ENCODE measurements at places on chromosomes 12 and 14.
A peak's percentile ranks its signal among the peaks of the same experiment; 100 is the strongest.

DNA sequence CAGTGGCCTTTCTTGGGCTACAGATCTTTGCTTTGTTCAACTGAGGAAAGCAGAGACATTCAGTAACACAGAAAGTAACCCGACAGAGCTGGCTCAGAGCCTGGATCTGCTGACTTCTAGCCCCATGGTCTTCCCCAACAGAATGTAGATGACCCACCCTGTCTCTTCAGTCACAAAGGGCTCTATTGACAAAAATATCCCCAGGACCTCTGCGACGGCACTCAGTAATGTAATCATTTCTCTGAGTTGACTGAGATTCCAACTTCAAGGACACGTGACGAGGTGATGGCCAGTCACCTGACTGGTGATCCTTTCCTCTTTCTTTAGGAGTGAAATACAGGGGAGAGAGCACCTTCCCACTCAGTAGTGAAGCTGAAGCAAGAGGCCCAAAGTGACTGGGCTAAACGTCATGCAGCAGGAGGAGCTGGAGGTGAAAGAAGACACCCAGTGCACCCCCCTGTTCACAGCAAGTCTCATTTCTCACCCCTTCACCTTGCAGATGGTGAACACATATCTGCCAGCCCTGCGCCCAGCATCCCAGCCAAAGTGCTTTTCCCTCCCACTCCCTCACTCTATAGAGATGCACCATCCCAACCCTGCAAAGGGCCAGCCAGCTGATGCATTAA, 179.2 kb upstream of the EGLN3 start:
- no peak for DNase-seq

DNA sequence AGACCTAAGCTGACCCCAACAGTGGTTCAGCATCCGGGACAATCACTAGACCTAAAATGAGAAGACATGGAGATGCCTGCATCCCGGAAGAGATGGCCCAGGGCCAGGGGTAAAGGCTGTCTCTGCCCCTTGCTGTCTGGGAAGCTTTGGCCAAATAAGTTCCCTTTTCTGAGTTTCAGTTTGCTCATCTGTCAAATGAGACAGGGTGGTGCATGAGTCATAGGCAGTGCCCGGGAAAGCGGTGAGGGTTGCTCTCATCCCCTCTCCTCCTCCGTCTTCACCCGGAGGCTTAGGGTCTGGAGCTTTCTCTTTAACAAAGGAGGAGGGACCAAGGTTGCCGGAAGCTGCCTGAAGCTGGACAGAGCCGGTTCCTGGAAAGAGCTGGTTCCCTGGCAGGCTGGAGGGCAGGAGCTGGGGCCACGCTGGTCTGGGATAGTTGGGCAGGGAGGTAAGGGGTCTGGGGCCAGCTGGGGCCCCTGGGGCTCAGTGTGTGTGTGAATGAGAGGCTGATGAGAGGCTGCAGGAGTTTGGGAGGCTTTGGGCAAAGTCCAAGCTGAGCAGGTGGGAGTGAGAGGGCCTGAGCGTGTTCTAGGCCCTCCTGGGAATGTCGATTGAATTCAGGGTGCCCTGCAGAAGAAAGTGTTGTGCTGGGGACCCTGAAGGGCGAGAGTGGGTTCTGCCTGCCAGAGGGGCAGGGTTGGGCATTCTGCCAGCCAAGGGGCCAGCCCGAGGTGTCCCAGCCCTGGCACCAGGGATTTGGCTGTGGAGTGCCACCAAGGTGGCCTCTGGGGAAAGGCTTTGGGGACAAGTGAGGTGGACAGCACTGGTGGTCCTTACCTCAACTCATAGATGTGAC, at the start of gene SDSL:
TSS of gene SDSL (plus strand) at position 351 of the 856 bp plus-strand sequence. CDS start 5,603 bp downstream, outside the sequence.
- no peak for DNase-seq

DNA sequence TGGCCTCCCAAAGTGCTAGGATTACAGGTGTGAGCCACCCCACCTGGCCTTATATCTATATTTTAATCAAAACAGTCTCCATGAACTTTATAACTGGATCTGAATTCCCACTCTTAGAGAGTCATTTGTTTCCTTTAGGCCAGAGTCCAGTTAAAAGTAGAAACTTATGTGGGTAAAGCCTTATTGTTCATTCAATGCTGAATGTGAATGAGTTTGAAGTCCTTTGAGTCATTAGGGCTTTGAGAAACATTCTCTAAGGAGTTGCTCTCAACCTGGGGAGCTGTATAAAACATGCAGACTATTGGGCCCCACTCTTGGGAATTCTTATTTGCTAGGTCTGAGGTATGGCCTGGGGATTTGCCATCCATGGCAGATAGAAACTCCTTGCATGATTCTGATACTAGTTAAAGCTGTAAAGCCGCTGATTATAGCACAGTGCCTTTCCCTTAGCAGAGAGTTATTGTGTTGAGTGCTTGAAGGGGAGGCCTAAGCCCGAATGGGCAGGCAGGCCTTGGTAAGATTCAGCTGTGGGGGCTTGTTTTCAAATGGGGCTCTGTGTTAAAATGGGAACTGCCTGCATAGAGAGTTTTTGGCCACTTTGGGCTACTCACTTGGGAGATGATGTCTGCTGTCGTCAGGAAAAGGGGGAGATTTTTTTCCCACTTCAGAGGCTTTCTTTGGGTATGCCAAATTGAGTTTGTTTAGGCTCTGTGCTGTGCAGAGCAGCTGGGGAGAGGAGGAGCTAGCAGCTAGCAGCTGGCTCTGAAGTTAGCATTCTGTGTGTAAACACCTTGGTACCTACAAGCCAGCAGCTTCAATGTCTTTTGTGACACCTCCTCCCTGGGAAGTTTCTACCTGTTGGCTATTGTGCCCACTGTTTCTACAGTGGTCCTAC, 117.5 kb downstream of the DACT1 start:
- DNase-seq = no peak

DNA sequence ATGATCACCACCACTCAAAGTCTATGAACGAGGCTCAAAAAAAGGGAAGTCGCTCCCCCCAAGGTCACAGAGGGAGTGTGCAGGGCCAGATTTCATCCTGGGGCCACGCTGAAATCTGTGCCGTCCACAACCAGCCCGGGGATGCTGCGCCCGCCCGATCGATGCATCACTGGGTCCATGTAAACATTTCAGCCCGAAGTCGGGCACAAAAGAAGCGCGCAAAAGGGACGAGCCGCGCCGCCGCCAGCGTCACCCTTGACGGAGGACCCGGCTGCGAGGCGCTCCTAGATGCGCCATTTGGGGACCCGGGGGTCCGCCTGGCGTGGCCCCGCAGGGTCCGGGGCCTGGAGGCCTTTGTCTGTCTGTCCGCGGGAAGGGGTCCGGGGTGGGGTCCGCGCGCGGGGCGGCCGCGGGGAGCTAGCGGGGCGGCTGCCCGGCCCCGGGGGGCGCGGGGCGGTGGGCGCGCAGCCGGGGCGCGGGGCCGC, 503 bp downstream of the FBXO21 start:
- DNase-seq = peak; percentile 22

- DNase-seq = no peak
Observed at GRCh38 chr14:72615451-72616121, 278.3 kb downstream of the DPF3 start.

DNA sequence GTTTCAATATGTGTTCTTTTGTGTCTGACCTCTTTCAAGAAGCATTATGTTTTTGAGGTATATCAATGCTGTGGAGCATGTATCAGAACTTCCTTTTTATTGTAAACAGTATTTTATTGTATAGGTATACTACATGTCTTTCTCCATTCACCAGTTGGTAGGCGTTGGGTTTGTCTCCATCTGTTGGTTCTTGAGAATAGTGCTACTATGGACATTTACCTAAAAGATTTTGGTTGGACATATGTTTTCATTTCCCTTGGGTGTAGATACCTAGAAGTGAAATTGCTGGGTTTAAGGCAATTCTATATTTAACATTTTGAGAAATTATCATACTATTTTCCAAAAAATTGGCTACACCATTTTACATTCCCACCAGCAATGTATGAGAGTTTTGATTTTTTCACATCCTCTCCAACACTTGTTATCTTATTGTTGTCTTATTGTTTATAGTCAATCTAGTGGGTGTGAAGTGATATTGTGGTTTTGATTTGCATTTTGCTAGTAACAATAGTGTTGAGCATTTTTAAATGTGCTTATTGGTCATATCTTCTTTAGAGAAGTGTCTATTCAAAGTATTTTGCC, 409.2 kb downstream of the IPO8 start:
- DNase-seq = no peak

- DNase-seq = no peak
Observed at GRCh38 chr12:120630104-120630892, 10.1 kb upstream of the CABP1 start.

GRCh38 chr12:104691721-104692556, 235.2 kb downstream of the CHST11 start:
- no peak for DNase-seq

- DNase-seq = no peak
Observed at GRCh38 chr12:130617219-130617618, 98.9 kb downstream of the RIMBP2 start.

DNA sequence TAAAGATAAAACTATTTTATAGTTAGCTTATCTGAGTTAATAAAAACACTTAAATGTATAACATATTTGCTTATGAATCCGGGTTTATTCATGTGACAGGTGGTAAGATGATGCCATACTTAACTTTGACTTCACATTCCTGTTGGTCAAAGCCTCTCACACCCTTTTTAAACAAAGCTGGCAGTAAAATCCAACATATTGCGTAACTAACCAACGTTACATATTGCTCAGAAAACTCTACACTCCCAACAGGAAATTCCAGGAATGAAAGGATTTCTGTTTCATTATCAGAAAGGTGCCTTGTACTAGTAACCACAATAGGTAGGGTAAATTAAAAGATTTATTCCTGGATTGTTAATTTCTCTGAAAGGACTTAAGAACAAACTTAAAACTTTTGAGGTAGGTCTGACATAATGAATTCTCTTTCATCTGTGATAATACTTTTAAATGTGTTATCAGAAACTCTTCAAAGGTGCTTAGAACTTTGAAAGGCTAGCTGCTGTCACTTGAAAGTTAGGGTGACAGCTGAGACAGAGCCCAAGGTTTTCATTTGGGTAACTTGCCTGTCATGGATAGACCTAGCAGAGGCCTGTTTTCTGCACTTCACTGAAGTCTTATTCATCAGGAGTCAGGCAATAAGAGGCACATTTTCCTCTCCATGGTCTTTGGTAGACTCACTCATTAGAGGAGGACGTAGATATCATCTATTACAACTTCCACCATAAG, 23.8 kb upstream of the CATSPERB start:
- DNase-seq = no peak

- DNase-seq = no peak
Observed at GRCh38 chr14:77000340-77001270, 27.9 kb downstream of the IRF2BPL start.

DNA sequence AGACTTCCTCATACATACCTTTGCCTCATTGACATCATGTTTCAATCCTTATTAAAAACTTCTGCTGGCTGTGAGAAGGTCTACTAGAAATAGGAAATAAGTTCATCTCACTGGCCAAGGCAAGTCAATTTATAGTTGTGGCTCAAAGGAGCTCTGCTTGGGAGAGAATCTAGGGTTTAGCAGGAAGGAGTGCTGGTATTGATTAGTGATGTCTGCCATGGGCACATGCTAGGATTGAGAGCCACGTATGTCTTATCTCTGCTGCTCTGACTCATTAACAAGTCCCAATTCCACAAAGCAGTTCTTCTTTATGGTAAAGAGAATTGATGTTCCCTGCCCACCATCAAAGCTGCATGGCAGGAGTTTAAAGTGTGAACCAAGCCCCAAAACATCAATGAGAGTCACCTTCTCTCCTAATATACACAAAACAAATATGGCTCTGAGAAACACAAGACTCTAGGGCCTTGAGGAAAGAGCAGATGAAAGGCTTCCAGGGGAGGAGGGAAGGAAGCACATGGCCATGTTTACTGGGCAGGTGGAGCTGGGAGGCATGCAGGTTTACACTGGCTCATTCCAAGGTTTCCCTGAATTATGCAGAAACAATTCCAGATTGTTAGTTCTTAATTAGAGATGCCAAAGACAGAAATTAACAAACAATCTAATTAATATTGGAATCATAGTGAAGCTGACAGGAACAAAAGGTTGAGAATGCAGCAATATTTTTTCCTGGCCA, 931.9 kb upstream of the TMEM132C start:
- DNase-seq = no peak

Data from activated CD4-positive, alpha-beta T cell treated with anti-CD3 and anti-CD28 coated beads, Interleukin-2, amount 50 U/mL, for 4 hours (primary cell).